ENCODE measurements at places on chromosomes 13 and 19.

DNA sequence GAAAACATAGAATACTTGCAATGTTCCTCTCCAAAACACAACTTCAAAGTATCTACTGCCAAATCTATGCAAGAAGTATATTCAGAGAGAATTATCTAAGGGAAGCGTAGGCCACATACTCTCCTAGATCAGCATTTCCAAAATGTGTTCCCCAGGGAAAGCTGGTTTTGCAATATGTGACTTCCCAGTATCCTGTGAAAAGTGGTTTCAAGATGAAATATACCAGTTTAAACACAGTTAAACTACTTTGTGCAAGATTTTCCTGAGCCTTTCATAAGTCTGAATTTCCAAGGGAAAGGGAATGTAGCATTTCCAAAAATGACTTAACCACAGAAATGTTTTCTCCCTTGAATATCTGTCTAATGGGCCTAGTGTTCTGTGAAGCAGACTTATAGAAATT lies 7.6 kb downstream of the STARD13 start:
- peak; percentile 75 for DNase-seq

GRCh38 chr19:1435378-1435989 lies 2.7 kb upstream of the RPS15 start:
- DNase-seq, result no peak

- DNase-seq, result no peak
These were observed 1.1 kb downstream of the VSTM2B start for GRCh38 chr19:29526730-29527499.

DNA sequence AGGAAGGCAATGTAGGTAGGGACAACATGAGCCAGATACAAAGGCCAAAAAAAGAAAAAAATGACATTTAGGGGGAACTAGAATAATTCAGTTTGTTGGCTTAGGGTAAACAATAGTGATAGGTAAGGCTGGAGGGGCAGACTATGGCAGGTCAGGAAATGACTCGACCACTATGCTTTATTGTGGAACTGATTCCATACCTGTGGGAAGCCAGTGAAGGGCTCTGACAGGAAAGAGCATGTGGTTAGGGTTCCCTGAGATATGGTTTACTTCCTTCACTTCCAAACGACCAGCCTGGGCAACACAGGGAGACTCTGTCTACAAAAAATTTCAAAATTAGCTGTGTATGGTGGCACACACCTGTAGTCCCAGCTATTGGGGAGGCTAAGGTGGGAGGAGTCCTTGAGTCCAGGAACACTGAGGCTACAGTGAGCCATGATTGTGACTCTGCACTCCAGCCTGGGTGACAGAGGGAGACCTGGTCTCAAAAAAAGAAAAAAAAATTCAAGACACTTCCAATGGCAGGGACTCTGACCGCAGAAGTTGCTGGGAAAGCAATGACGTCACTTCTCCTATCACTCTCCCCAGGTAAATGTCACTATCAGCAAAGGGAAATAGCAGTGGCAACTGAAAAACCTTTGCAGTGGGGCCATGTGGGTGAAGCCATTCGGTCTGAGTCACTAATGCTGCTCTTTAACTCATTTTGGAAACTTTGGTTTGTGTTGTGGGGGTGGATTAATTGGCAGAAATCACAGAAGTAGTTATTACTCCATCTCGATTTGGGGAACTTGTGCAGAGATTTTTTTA lies 192.8 kb upstream of the TSC22D1 start:
- DNase-seq, result no peak

- peak; percentile 99 for DNase-seq
These were observed at the start of gene ANO8 for GRCh38 chr19:17334414-17335409. Gene ANO8 (minus strand): TSS chr19:17334855. CDS start chr19:17334670, 185 bp downstream.

GRCh38 chr19:14091813-14092462 lies 1.4 kb upstream of the SAMD1 start:
- no peak for DNase-seq
